ENCODE measurements at places on chromosomes 7 and 10.
A peak's percentile ranks its signal among the peaks of the same experiment; 100 is the strongest.

DNA sequence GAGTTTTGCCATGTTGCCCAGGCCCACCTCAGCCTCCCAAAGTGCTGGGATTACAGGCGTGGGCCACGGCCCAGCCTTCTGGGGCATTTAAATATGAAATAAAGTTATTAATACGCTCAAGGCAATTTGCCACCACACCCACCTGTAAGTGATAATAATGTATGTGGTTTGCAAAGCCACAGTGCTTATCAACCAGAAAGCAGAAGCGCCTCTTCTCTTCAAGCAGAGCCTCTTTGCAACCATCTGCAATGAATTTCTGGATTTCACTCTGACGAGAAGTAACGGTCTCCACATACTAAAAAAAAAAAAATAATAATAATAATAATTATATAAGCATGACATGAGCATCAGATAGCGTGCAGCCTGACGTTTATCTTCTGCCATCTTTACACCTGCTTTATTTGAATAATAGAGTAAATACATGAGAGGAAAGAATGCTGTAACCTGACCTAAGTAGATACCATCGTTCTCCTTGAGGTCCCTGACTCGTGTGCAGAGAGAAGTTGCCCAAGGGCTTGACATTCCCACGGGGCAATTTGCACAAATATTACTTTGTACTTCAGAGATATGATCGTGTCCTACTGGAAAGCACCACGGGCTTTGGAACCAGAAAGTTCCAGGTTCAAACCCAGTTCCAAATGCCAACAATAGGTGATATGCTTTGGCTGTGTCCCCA lies 34.0 kb downstream of the BRI3 start:
- no peak for DNase-seq

GRCh38 chr10:48463318-48464003 lies 141.4 kb downstream of the ARHGAP22 start:
- peak; percentile 12 for DNase-seq

GRCh38 chr10:72736176-72736827 lies 44.4 kb downstream of the MCU start:
- no peak for DNase-seq

DNA sequence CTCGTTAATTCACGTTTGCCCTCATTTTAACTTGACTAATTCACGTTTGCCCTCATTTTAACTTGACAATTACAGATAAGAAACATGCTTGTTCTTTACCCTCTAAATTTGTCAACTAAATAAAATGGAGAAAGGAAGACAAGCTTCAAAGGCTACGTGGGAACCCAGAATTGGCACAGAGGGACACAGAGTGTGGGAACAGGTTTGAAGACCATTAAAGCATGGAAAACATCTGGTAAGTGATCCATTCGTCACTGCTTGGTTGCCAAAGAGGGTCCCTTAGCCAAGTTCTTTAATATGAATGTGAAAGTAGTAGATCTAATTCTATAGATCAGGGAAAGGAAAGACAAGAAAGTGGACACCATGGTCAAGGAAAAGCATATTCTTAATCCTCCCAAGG lies 57.2 kb downstream of the ITIH5 start:
- no peak for DNase-seq

GRCh38 chr10:56624082-56624481 lies 263.0 kb upstream of the ZWINT start:
- DNase-seq: no peak

- DNase-seq: no peak
These were observed 666.1 kb upstream of the FOXK1 start for GRCh38 chr7:4015996-4016395.
